ENCODE measurements at places on chromosomes 1 and 21.

GRCh38 chr1:8070381-8070811 lies 44.3 kb upstream of the ERRFI1 start:
- no peak for DNase-seq

DNA sequence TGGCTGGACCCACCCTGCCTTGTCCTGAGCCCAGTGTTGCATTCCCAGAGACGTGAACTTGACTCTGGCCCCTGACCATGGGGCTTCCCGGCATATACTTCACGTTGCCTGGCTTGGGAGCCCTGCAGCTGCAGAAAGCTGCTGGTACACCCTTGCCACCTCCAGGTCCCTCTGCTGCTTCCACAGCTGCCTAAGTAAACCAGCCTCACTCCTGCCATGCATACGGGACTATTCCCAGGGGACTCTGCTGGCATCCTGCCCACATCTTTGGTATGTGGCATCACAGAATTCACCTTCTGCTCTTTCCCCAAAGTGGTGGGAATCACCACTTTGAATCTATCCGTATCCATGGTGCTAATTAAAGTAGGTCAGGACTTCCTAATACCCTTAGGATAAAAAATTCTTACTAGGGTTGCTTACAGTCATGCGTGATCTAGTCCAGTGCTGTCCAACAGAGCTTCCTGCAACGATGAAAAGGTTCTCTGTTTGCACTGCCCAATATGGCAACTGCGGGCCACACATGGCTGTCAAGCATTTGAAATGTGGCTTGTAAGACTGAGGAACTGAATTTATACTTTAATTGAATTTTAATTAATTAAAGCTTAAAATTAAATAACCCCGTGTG lies 203.0 kb downstream of the GRIK3 start:
- no peak for DNase-seq

DNA sequence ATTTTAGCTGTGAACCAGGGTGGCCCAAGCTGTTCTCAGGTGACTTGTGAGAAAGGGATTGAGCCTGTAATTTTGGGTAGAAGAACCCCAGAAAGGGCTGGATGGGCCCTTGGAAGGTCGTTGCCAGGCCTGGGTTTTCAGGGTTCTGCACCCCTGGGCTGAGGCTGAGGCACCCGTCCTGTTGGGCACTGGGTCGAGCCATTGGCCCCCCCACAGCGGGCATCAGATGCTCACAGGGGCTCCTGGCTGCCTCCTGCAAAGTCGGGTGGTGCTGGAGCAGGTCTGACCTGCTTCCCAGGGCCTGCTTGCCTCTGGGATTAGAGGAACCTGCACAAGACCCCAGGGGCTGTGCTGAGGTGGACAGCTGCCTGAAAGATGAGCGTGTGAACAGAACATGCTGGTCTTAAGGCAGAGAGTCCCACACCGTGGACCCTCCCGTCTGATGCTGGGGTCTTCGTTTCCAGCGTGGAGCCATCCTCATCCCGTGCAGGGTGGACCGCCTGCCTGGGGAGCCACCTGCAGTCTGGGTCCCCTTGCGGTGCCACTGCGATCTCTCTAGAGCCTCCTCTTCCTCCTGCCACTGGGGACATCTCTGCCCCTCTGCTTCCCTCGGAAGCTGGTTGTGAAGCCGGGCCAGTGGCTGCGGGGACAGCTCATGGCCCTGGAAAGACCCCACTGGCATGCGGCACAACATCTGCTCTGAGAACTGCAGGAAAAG lies 1.7 kb upstream of the TRPM2 start:
- DNase-seq = no peak

DNA sequence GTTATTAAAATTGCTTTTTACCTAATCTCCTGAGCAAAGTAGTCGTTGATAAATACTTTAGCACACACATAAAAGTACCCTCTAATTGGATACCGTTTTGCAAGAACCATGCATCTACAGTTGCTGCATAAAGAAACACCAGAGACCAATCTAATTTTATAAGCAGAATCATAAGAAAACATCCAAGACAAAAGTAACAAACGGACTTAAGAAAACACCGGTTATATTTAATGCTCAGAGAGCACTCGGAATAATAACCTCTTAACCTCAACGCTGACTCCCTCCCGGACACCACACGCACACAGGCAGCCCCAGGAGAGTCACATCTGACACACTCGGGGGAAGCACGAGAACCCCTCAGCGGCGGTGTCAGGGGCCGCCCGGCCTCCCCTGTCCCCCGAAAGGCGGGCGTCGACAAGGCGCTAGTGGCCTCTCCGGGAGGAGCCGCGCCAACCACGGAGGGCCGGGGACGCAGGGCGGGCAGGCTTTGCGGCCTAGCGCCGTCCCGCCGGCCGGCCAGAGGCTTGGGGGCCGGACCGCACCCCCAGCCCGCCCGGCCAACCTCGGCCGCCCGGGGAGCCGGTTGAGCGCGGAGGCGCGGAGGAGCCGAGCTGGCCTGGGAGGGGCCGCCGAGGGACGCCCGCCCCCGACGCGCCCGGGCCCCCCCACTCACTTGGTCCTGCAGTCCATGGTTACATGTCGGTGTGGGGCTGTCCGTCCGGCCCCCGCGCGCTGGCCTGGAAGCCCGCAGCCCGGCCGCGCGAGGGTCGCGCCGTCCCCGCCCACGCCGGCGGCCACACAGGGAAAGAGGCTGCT lies 606 bp downstream of the DENND1B start:
- peak; percentile 39 for DNase-seq

- no peak for DNase-seq
Observed at GRCh38 chr1:22388671-22389450, 62.8 kb upstream of the ZBTB40 start.

GRCh38 chr1:95084317-95085176 lies 11.8 kb upstream of the ALG14 start:
- no peak for DNase-seq

DNA sequence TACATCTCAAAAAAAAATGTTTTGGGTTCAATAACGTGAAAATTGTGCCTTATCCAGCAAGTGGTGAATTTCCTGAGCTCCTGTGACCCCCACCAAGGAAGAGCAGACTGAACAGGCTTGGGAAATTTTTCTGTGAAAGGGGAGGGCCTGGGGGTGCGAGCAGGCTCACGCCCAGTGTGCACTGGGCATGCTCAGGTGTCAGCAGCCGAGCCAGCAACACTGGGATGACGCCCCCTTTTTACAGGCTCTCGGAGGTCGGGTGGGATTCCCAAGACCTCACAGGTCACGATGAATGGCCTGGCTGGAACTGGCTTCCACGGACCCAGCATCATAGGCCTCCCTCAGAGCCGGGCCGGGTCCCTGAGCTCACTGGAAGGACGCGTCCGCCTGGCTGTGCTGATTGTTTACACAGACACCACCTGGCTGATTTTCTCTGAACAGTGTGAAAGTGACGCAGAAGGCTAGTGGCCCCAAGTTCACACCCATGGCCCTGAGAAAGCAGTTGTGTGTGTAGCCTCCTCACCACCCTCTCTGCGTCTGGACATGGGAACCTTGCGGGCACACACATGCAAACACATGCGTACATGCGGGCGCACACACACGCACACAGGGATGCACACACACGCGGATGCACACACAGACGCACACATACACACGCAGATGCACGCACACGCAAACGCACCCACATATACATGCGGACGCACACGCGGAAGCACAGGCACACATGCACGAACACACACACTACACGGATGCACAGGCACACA lies 9.2 kb downstream of the CSTB start:
- DNase-seq = no peak

- no peak for DNase-seq
Observed at GRCh38 chr21:41166884-41167283, 1.1 kb upstream of the BACE2 start.

DNA sequence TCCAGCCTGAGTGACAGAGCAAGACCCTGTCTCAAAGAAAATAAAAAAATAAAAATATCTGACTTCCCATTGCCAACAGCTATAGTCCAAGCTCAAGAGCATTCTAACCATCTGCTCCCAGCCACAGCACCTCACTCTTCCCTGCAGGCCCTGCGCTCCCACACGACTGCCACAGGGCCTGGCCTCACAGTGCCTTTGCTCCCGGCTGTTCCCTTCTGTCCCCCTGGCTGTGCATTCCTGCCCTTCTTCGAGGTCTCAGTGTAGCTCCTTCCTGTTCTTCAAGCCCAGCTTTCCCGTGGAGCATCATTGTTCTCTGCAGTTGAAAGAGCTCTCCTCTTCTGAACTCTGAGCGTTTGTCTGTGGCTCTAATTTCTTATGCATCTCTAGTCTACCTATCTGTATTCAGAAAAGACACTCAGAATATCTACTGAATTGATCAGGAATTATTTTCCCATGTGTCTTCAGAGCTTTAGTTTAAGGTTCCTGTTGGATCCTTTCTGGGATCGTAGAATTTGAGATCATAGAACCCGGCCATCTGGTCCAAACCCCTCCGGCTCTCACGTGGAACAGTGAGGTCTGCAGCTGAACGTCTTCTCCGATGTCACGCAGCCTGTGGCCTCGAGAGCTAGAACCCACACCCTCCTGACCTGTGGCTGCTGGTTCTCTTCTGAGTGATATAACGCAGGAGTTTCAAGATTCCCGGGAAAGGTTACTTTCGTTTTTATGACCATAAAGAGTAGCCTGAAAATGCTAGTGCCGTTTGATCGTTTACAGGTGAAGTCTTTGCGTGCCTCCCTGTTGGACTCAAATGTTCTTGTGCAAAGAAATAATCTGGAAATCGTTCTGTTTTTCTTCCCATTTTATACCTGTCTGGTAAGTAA lies 54.4 kb downstream of the DOP1B start:
- no peak for DNase-seq

DNA sequence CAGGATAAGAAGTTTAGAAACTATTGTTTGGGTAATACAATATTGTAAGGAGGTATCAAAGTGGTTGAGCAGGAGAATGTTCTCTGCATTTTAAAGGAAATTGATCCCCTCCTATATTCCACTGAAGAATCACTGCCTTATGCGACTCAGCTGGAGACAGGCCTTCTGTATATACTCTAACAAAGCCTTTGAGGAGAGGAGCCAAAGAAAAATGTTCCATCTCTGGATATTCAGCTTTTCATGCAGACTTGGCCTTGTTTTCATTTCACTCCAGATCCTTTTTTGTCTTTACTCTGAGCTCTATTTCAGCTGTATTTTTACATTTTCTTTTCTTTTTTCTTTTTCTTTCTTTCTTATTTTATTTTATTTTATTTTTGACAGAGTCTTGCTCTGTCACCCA lies 42.1 kb upstream of the S1PR1 start:
- DNase-seq = no peak

DNA sequence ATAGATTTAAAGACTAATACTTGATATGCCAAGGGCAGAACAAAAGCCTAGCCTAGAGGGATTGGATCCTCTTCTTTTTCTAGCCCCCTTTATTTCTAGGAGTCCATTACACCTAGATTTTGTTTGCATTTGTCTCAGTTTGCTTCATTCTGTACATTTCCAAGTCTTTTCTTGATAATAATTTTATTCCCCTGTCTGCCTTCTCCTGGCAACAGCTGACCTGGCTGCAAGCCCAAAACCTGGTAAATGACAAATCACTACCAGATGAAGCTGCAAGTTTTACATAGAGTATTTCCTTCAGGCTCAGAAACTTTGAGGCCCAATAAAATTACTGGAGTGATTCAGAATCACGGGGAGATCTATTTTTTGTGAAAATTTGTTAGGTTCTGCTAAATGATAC lies 36.5 kb upstream of the LHX8 start:
- DNase-seq = no peak

GRCh38 chr1:39970274-39970673 lies 15.3 kb downstream of the MFSD2A start:
- DNase-seq = no peak

- DNase-seq = peak; percentile 86
Observed at GRCh38 chr21:20971296-20971921, 26.8 kb upstream of the NCAM2 start.

GRCh38 chr1:41560496-41560895 lies 76.0 kb upstream of the EDN2 start:
- no peak for DNase-seq

DNA sequence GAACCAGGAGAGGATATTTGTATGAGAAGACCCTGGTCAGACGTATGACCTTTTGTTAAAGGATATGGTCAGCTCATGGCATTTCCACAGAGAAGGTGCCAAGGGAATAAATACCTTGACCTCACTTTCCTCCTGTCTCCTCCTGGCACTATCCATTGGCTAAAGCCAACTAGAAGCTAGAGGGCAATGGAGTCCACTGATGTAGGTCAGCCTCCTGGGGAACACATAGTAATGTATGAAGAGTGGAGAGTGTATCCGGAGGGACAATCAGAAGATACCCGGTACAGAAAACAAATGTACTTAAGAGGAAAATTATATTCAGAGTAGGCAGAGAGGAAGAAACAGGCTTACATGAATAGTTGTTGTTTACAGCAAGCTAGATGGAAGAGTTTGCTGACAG lies 698 bp upstream of the NTMT2 start:
- DNase-seq = no peak

DNA sequence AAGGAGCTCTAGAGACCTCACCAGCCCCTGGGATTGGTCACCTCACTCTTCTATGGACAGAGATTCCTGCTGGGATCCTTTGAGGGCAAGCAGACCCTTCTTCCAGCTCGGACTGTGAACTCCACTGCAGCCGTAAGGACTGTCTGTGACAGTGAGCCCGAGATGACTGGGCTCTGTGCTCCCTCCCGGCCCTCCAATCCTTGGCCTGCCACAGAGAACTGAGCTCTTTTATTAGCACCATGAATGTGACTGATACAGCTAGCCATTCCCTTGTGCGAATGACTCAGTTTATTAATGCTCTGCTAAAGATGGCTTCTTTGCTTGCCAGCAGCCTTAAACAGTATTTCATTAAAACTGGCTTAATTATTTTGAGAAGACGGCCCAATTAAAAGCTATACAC lies 194.6 kb upstream of the LMO4 start:
- peak; percentile 72 for DNase-seq
